Renal cortex interstitium (tissue), 15 donors: ENCODE measurements at places on chromosomes 2 and 18.

DNA sequence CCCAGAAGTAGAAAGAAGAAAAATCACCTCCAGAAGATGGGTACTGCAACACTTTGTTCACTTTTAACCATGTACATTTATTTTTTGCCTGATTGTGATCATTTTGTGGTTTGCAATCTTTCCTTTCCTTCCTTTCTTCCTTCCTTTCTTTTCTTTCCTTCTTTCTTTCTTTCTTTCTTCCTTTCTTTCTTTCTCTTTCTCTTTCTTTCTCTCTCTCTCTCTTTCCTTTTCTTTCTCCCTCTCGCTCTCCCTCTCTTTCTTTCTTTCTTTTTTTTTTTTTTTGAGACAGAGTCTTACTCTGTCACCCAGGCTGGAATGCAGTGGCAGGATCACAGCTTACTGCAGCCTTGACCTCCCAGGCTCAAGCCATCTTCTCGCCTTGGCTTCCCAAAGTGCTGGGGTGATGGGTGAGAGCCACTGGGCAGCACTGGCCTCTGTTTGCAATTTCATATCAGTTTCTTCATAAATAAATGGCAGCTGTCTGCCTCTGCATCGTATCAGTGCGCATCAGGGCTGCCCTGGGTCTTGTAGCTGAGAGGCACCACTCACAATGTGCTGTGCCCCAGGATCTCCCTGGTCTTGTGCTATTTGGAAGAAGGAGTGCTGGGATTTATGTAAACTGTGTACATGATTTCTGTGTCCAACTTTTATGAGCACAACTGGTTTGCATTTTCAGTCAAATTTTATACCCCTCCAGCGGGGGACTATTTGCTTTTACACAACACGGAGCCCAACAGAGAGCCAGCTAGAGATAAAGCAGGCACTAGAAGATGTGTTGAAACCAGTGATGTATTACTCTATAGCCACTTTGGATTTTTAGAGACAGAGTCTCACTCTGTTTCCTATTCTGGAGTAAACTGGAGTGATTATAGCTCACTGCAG, 6.9 kb upstream of the LIMS2 start:
- no peak for DNase-seq

DNA sequence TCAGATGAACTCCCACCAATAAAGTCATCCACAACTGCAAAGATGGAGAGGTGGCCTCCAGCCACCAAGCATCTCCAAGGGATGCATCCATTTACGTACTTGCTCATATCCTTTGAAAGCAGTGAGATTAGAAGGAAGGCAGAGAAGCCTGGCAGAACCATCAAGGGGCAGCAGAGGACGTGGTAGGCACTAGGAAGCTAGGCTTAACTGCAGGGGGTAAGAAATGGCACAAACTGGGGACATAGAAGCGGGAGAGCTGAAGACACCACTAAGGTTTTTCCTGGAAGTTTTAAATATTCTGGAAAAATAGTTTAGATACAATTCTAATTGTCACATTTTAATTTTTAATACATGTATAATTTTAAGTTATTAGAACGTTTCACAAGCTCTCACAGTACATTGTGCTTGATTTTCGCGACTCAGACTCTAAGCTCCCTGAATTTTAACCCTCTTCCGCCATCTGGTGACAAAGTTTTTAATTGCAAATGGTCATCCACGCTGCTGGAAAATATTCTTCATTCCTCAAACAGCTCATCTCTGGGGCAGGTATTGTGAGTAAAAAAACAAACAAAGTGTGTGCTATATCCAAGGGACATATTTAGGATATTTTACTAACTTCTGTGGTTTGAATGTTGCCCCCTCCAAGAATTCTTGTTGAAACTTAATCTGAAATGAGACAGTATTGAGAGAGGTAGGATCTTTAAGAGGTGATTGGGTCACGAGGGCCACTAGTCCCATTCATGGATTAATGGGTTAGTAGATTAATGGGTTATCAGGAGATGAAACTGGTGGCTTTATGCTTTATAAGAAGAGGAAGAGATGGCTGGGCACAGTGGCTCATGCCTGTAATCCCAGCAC, 1.6 kb upstream of the PSTPIP2 start:
- DNase-seq: peak; percentile 48

- no peak for DNase-seq
Observed at GRCh38 chr2:120189189-120189588, 34.0 kb downstream of the TMEM185B start.

DNA sequence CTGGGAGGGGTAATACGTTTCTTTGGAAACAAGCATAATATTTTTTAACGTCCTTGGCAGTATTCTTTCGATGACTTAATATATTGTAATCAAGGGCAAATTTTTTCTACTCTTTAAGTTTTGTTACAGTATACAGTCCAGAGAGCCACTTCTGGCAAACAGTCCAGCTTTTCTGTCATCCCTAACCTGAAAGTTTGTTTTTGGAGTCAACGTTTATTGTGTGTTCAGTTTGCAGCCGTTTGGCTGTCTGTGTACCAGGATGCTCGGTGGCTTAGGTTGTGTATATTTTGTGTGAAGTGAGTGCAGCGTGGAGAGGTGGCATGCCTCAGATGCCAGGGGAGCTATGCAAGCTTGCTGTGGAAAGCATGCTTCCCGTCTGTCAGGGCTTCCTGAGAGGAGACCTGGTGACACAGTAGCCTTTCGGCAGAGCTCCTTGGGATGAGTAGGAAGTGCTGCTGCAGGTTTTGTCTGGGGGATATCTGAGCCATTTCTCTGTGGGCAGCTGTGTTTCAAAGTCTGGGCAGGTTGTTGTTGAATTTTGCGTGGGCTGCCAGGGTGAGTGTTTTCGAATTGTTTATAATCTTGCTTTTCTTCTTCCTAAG, 14.7 kb downstream of the MAP3K20 start:
- DNase-seq: no peak

- DNase-seq: no peak
Observed at GRCh38 chr2:31255911-31256571, 22.1 kb downstream of the EHD3 start.

DNA sequence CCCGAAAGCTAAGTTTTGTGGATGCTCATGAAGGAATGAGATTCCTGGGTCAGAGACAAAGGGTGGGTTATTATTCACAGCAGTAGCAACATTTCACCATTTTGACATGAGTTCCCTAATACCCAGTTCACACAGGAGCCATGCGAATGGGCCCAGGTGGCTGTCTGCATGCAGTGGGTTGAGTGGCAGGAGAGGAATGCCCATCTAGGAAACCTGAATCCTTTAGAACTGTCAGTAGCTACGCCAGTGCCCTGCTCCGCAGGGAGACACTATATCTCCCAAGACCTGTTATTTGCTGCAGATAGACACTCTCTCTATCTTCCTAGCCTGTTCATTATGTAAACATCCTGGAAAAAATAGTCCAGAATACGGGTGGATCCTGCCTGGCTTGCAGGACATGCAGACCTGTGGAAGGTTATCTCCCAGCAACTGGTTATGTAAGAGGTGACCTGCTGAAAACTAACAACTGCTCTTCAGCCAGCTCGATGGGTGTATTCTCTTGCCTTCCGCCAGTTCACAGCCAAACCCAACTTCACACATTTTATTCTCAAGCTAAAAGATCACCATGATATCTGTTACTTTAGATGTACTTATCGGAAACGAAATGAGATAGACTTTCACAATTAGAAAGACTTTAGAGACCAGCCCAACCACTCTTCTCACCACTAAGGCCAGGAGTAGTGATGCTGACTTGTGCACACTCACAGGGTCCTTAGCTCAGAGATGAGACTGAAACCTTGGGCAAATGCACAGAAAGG, 59.1 kb downstream of the MBP start:
- no peak for DNase-seq

- DNase-seq: no peak
Observed at GRCh38 chr18:12571630-12572029, 86.3 kb downstream of the SPIRE1 start.

DNA sequence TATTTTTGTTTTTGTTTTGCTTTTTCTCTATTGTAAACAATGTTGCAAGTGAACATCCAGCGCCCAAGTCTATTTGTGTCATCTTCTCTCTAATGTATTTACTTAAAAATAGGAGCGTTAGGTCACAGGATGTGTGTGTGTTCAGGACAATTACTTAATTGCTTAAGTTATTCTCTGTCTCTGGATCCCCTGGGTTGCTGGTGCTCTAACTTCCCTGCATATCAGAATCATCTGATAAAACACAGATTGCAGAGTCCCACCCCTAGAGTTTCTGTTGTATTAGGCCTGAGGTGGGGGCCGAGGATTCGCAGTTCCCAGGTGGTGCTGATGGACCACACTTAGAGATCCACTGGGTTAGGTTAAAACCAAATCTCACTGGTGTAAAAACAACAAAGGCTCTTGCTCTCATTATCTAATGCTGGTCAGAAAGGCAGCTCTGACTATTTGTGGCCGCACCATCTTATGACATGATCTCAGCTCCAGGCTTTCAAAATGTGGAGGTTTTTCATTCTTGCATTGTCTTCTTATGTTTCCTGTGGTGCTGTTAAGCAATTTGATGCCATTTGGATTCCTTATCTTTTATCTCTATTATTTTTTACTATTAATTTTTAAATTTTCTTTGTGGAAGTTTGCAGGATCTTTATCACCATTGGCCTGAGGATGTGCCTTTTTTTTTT, 87.7 kb downstream of the CLIP4 start:
- no peak for DNase-seq

DNA sequence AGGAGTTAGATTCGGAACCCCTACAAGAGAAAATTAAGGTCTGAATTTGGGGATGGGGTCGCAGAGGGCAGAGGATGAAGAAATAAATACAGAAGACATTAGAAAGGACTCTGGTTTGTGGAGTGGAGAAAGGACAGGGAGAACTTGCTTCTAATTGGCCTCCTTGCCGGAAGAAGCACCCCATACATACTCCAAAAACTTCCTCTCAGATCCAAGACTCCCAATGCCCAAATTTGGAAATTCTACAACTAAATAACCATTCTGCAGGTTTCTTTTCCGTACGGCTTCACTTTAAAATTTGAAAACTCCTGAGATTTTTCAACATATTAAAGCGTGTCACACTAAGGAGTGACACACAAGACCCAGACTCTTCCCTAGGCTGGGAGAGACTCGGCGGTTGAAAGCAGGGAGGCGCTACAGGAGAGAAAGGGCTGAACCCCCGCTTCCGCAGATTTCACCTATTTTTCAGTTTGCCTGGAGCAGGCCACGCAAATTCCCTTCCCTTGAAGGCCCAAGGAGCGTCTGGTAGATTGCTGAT, 478 bp downstream of the CLHC1 start:
- DNase-seq: no peak

GRCh38 chr18:52409727-52410126, 69.7 kb downstream of the DCC start:
- no peak for DNase-seq

DNA sequence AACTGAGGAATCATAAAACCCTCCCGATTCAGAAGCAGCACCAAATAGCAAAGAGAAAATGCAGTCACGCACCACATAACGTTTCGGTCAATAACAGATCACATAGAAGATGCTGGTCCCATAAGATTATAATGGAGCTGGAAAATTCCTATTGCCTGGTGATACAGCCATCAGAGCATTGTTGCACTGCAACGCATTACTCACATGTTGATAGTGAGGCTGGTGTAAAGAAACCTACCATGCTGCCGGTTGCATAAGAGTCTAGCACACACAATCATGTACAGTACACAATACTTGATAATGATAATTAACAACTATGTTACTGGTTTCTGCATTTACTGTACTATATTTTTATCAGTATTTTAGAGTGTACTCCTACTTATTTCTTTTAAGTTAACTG, 32.5 kb downstream of the RNF152 start:
- no peak for DNase-seq

- no peak for DNase-seq
Observed at GRCh38 chr2:102253753-102254150, 57.6 kb upstream of the IL1RL1 start.

GRCh38 chr2:86238354-86238753, 39.1 kb downstream of the MRPL35 start:
- DNase-seq: no peak

DNA sequence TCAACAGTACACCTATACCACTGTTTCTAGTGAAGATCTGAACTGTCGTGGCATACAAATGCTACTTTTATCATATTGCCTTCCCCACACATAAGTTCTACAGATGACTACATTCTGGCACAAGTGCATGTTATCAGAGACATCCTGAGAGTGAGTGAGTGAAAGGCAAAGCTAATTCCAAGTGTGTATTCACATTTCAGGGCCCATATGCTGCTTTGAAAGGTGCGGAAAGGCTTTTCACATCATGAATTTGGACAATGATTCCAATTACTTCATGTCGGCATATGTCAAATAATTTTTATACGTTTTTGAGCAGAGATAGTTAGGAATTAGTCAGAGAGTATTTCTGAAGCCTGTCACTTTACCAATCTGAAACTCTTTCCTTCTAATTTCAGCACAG, 101.7 kb downstream of the GAREM1 start:
- DNase-seq: no peak

- DNase-seq: no peak
Observed at GRCh38 chr2:88210132-88211002, 40.2 kb downstream of the THNSL2 start.

- DNase-seq: no peak
Observed at GRCh38 chr2:69073928-69074570, 61.1 kb downstream of the ANTXR1 start.

DNA sequence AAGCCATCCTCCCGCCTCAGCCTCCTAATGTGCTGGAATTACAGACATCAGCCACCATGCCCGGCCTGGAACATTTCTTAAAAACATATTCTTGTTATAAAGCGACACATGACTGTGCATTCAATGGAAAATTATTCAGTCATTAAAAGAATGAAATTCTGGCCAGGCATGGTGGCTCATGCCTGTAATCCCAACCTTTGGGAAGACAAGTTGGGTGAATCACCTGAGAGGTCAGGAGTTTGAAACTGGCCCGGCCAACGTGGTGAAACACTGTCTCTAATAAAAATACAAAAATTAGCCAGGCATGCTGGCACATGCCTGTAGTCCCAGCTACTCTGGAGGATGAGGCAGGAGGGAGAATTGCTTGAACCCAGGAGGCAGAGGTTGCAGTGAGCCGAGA, 21.6 kb upstream of the RPRD1A start:
- DNase-seq: no peak

DNA sequence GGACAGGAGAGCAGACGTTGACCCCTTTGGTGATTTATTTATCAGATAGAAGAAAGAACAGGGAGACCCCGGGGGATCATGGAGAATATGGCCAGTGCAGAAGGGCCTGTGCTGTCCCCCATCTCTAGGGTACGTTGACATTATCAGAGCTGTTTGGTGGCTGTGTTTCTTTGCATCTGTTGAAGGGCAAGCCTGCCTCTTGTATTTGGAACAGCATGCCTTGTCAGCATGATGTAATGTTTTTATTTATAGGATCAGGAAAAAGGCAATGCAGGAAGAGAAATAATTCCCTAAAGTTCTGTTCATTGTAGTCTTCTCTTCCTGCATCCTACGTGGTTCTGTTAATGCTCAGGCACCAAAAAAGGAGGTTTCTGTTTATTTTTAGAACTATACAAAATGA, 49.8 kb upstream of the CABYR start:
- DNase-seq: no peak
